Common myeloid progenitor, CD34-positive (primary cell): ENCODE measurements at places on chromosomes 7 and 10.
A peak's percentile ranks its signal among the peaks of the same experiment; 100 is the strongest.

DNA sequence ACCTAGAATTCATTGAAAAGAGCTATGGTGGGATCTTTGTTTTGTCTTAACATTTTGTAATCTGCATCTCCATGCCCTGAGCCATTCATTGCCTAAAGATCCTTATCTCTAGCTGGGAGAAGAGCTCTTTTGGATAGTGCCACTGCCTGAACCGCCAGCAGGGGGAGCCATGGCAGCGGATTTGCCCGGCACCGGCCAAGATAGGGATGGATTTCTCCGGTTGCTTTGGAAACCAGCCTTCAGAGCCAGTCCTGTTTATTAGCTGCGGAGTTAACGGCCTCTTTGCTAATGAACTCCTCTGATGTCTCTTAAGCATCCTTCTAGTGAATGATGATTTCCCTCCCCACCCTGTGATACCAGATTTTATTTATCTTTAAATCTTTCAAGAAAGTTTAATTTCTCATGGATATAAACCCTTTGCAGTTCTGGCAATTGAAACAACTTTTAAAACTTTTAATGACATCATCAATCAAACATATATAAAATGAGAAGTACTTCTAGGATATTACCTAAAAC is 58.2 kb upstream of the LYZL2 start:
- peak; percentile 71 for DNase-seq

- peak; percentile 39 for DNase-seq
Observed at GRCh38 chr10:80260295-80261243, 28.9 kb downstream of the MAT1A start.

DNA sequence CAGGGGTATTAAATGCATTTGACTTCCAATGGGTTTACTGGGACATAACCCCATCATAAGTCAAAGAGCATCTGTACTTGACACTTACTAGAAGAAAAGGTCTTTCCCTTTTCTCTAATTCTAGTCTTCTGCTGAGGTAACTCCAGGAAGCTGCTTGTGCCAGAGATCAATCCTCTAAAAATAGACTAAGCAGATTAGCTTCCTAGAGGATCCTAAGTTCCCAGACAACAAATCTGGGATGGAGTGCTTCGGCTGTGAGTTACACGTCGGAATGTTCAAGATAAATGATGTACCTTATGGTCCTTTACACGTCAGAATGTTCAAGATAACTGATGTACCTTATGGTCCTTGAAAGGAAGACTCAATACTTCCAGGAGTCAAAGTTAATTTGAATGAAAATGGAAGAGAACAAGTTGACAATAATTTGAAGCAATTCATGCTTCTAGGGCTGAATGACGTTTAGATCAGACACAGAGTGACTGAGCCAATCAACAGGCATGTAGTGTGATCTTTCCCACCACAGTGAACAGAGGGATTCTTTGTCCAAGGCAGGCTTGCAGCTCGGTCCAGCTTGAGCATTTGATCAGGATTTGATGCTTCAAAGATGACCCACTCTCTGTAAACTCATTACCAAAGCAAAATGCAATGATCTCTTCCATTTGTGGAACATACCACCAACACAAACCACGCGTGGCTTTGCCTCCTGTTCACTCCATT is 63.8 kb downstream of the SLC37A3 start:
- DNase-seq: no peak

- no peak for DNase-seq
Observed at GRCh38 chr7:2572101-2572842, 13.5 kb downstream of the IQCE start.

DNA sequence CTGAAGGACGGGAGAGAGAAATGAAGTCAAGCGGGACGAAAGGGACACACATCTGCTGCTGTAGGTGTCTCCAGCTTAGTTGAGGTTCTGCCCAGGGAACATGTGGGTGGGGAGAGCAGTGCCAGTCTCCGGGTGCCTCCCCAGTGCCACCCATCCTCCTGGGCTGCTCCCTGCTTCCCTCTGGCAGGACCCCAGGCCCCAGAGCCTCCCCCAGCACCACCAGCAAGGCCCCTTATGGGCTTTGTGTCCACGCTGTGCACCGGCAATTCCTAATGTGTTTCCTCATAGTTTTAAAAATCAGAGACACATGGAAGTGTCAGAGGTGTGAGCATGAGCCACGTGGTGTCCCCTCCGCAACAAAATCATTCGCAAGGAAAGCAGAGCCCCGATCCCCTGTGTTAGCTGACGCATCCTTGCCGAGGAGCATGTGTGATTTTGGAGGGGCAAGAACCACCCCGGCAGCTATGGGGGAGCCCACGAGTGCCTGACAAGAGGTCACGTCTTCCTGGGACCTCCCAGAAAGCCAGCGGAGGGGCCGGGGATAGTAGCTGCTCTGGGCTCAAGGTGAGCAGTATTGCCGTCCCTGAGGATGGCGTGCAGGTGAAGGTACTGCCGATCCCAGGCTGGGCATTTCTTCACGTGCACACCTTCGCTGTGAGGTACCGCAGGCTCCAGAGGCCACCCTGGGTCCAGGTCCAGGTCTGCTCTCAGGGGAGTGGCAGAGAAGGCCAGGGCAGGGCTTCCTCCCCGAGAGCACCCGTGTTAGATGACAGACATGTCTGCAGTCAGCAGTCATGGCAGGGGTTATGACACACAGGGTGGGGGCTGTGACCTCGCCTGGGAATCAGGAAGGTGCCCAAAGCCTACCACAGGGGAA is 448.2 kb upstream of the FOXK1 start:
- no peak for DNase-seq

GRCh38 chr10:1737222-1738061 is at the start of gene ADARB2:
Gene ADARB2 (minus strand): TSS chr10:1737525.
- peak; percentile 65 for DNase-seq

GRCh38 chr10:15813415-15813814 is 46.9 kb downstream of the MINDY3 start:
- peak; percentile 3 for DNase-seq

DNA sequence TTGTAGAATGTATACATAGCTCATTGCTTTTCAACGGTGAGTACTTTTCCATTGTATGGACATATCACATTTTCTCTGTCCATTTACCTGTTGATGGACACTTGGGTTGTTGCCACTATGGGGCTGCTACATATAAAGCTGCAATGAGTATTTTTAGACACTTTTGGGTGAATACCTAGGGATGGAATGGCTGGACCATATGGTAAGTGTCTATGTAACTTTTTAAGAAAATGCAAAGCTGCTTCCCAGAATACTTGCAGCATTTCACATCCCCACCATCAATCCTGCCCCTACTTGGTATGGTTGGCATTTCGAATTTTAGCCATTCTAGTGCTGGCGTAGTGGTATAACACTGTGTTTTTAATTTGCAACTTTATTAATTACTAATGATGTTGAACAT is 274.6 kb downstream of the TNS3 start:
- no peak for DNase-seq

GRCh38 chr7:93941945-93942344 is 20.4 kb downstream of the GNG11 start:
- no peak for DNase-seq

DNA sequence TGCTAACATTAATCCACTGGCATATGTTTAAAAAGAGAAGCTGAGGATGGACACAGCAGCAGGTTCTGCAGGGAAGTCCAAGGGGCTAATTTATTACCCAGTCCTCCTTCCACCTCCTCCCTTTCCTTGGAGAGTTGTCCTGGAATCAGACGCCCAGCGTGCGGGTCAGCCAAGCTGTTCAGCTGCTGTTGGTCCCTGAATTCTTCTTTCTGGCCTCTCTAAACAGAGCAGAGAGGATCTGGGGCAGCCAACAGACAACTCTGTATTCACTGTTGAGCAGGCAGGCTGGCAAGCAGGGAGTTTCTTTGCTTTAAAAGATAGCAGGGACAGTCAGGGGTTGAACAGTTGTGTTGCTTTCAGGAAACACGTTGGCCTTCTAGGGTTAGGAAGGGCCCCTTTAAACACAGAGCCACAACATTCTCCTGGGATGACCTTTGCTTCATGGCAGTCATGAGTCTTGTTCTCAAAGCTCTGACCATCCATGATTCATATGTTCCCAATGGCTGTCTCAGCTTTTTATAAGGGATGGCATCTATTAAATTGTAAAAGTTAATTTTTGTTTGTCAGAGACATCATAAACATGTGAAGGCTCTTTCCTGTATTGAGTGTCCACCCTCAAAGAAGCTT is 217.0 kb downstream of the CREB5 start:
- no peak for DNase-seq

DNA sequence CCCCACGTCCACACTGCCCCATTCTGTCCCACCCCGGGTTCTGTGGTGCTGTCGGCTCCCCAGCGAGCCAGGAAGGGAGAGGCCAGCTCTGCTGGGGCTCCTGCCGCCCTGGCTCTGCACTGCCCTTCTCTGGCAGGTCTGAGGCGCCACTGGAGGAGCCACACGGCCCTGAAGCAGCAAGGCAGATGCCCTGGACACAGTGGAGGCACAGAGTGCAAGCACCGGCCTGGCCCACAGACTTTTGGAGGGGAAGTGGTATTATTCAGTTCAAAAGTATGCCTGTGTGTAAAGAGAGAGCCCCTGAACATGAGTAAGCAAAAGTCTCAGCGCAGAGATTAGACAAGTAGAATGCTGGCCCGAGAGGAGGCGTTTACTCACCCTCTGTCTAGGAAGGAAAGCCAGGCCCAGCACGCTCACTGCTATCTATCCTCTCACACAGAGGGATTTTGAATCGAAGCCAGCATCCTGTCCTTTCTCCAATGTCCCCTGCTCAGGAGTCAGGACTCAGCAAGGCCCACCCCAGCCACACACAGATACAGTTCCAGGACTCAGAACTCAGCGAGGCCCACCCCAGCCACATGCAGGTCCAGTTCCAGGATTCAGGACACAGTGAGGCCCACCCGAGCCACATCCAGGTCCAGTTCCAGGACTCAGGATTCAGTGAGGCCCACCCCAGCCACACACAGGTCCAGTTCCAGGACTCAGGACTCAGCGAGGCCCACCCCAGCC is 115.0 kb downstream of the EGFR start:
- no peak for DNase-seq

DNA sequence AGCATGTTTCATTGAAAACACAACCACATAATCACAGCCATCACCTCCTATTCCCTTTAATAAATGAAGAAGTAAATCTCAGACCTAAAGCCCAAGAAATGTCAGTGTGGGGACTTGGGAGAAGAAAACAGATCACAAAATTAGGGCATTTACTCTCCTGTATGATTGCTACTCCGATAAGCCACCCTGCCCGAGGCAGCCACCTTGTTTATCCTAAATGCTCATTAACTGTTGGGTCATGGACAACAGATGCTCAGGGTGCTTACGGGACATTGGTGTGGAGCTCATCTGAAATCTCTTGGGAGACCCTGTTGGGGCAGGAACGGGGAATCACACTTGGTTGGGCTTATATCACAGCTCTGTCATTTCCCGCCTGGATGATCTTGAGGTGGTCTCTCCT is 17.5 kb upstream of the CHST15 start:
- no peak for DNase-seq

- DNase-seq: no peak
Observed at GRCh38 chr10:22483132-22483531, 137.8 kb downstream of the SPAG6 start.
